ENCODE measurements at places on chromosomes 5 and 9. TPM values are rescaled to one million over a fixed set of nuclear protein-coding genes. Genes with fewer than 3 reads are reported as not detected.

SUSD3 gene
- 3.0 TPM for total RNA-seq

ARHGEF28 gene
- 19.2 TPM for total RNA-seq

CDX1 gene
- total RNA-seq = 0.49 TPM

DNA sequence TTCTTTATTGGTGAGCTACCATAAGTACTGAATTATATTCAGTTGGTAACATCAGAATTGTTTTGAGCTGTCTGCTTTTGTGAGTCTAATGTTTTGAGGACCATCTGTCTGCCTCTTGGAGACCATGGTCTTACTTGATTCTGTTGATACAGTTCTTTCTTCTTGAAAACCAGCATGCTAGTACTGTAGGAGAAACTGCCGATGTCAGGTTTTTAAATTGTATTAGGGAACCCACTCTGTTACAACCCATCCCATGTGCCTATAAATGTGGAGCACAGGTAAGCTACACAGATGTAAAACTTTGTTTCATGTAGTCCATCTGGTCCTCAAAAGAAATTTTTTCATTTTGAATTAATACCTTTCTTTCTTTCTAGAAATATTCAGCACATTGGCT, 103.4 kb upstream of the DMRTA1 start:
- DNase-seq = no peak

DNA sequence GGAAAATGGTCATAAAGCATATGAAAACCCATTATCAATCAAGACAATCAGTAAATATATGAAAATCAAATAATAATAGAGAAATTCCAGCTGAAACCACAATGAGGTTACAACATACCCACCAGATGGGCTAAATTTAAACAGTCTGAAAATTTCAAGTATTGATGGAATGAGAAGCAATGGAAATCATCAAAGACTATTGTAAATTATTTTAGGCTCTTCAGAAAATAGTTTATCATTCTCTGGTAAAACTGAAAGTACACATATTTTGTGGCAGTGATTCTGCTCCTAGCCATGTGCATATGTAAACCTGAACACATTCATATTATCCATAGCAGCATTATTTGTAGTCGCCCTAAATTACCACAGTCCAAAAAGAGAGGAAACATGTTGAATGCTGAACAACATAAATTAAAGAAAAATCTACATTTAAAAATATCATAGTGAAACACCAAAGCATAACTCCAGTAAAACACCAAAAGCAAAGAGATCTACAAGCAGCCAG, 215.3 kb downstream of the PRELID2 start:
- DNase-seq = no peak

DNA sequence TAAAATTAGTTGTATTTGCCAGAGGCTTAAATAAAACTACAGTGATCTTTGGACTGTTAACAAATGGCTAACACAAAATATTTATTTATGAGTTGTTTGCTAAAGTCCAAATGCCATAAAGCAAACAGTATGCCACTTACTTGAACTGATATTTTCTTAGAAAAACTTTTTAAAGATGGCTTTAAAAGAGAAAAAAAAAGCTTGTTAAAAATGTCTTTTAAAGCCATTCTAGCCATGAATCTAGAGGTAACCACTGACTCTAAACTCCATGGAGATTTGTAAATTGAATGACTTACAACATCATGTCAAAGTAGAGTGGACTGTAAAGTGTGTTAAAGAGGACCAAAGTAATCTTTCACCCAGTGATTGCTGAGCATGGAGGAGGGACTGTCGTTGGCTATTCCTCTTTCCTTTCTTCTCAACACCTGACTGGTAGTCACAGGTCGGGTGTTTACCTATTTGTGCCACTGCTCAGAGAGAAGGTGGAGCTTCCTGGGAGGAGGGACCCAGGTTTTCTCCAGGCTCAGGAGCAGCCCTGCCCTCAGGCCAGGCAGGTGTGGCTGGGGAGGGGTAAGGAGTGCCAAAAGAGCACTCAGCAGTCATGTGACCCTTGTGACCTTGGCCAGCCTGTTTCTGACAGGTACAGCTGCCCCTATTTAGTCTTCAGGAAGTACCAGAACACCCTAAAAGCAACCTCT, 69.1 kb upstream of the TJP2 start:
- no peak for DNase-seq

DNA sequence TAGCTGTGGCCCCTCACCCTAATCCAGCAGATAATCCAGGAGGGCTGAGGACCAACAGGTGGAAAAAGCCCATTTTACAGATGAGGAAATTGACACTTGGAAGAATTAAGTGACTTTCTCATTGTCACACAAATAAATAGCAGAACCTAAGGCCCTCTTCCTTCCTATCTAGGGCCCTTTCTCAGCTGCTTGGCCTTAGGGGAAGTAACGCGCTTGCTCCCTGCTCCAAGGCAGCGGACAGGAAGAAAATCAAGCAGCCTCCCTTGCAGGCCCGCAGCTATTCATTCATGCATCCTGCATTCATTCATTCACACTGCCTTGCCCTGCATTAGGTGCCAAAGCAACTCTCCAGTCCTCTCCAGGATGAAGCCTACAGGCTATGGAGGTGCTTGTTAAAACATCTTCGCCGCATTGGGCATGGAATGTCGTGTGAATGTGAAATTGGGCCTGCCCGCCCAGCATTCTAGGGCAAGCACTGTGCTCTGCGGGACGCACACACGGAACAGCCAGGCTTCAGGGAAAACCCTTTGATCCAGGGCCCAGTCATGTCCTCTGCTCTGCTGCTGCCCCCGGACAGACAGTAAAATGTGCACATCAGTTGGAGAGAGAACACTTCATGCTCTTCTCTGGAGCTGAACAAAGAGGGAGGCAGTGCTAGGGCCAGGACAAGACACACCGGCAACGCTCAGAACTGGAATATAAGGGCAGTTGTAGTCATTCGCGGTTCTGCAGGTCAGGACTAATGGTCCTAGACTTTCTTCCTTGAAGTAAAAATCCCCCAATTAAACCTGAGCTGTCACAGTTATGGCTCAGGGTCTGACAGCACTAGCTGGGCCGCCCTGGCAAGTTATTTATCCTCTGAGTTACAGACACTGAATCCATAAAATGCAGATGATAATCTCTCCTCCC, 166.0 kb downstream of the COL23A1 start:
- no peak for DNase-seq

DNA sequence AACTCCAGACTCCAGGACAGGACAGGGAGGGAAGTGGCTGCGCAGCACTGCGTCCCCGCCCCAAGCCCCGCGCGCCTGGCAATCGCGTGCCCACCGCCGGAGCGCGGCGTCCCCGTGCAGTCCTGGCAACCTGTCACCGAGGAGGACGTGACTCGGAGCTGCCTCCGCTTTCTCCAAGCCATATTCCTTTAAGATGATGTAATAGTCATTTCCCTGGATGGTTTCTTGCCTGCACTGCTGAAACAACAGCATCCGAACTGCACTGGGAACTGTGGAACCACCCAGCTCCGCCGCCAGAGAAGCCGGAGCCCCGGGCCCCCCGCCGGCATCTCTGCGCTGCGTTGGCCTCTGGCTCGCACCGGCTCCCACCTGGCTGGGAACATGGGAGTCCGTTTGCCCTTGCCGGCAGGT, 34.5 kb downstream of the KCTD16 start:
- DNase-seq = no peak
